ENCODE measurements at places on chromosomes 6 and 20.

GRCh38 chr6:128882560-128882959 lies 378 bp upstream of the LAMA2 start:
- DNase-seq: no peak

DNA sequence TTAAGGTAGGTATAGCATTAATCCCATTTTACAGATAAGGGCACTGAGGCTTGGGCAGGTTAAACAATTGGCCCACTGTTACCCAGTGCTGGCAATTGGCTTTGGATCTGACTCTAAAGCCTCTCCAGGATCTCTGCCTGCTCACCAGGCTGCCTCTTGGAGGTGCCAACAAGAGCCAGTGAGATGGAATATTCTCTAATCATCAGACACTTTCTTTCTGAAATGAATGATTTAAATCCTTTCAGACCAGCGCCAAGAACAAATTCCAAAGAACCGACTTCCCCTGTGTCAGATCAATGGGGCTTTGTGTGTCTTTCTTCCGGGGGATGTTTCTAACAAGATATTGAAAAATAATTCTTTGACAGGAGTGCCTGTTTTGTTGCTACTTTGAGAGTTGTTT lies 23.6 kb downstream of the CYP39A1 start:
- no peak for DNase-seq

- DNase-seq: no peak
Measured at GRCh38 chr6:48996461-48997119, 466.5 kb downstream of the MMUT start.

DNA sequence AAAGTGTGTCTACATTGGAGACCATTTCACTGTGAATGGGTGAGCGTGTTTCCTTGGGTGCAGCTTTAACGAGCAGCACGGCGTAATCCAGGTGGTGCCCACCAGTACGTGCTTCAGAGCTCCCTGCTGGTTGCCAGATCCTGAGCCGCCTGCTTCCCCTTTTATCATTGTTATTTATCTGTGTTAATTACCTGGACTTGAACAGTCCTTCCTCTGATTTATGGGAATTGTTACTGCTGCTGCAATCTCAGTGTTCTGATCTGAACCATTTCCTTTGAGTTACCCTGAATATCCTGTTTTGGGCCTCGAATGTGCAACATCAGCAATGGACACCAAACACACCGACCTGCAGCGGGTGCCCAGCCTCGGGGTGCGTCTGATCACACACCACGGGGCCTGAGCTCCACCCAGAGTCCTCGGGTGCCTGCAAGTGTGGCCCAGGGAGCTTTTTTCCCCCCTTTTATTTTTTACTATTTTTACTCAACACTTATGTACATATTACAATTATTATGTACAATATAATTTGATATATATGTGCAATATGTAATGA lies 81.3 kb downstream of the RPP40 start:
- no peak for DNase-seq

DNA sequence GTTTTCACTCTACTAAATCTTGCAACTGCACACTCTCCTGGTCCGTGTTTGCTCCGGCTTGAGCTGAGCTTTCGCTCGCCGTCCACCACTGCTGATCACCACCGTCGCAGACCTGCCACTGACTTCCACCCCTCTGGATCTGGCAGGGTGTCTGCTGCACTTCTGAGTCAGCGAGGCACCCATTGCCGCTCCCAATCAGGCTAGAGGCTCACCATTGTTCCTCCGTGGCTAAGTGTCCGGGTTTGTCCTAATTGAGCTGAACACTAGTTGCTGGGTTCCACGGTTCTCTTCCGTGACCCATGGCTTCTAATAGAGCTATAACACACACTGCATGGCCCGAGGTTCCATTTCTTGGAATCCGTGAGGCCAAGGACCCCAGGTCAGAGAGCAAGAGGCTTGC lies 98.6 kb upstream of the GPR6 start:
- no peak for DNase-seq
